KBM-7 (cell line): ENCODE measurements at places on chromosomes 3 and 15.

- peak; percentile 86 for DNase-seq
These were observed at the start of gene PLCB2 for GRCh38 chr15:40307421-40308211. PLCB2 (minus strand) TSS chr15:40307935; CDS start chr15:40307672, 263 bp downstream.

DNA sequence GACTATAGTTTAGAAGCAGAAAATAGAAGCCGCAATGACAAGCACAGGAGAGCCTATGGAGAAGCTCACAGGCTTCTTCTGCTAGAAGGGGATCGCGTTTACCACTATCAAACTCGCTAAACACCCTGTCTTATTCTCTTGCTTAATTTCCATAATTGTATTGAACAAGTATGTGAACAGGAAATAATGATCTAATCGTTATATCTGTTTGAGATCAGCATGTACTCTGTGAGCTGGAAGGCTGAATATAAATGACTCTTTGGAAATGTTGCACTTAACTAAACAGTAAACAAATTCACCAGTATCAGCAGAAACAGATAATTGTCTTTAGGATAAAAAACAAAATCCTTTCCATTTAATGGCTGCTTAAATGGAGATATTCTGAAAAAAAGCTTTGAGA, 15.0 kb downstream of the NEK10 start:
- no peak for DNase-seq

GRCh38 chr15:59741274-59741906, 52.3 kb upstream of the BNIP2 start:
- peak; percentile 24 for DNase-seq

DNA sequence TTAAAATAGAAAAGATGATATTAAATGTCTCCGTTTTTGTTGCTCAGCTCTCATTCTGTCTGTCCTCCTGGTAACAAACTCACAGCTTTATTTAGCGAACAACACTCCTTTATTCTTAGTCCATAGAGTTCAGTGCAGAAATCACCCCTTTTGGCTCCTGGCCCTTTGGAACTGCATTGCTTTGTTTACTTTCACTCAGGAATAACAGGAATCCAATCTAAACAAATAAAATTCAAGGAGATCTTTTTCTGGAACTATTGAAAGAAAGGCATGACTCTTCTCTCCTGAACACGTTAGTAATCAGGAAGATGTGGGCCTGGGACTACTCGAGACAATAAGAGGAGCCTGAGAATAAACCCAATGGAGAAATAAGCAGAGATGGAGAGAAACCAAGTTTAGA, 409.2 kb downstream of the DIPK2A start:
- no peak for DNase-seq

- no peak for DNase-seq
These were observed 18.9 kb upstream of the ATP2B2 start for GRCh38 chr3:10524270-10524669.
